DMS79 (cell line): ENCODE measurements at places on chromosomes 13 and 19.

GRCh38 chr13:40148742-40149141 lies 493.3 kb downstream of the COG6 start:
- DNase-seq, result no peak

- no peak for DNase-seq
Observed at GRCh38 chr13:100811024-100811865, 136.7 kb upstream of the TMTC4 start.

DNA sequence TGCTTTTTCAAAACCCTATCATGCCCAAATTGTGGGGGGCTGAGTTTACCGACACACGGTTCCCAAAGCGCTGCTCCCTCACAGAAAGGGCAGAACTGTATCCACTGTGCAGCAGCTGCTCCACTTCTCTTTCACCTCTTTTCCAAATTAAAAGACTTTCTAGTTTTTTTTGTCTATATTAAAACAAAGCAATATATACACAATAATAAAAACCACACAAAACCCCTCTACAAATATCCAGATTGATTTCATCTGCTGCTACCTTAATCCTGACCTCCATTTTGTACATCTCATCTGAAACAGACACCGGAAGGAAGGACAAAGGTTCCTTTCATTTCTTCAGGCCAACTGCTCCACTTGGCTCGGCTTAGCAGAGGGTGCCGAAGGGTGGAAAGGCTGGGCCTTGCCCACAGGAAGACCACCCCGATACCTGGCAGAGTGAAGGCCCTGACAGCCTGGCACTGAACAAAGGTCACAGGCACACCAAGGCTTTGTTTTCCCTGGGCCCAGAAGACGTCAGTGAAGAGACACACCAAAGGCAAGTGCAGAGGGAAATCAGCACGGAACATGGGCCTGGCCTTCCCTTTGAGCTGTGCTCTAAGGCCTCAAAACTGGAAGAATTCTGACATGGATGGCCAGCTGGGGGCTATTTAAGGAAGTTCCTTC lies 71.6 kb downstream of the LATS2 start:
- DNase-seq, result no peak

DNA sequence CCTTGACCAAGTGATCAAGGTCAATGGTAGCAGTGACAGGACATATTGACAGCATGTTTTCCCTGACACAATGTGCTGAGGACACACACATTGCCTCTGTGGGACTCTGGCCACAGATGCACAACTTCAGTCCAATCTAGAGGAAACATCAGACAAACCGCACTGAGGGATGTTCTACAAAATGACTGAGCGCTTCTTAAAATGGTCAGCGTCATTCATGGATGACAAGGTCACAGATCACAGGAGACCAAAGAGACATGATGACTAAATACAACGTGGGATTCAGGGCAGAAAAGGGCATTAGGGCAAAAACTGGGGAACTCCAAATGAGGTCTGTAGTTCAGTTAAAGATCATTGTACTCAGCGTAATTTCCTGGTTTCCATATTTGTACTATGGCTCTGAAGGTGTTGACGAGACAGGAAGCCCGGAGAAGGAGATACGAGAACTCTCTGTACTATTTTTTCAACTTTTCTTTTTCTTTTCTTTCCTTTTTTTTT lies 20.6 kb downstream of the PBX4 start:
- no peak for DNase-seq

DNA sequence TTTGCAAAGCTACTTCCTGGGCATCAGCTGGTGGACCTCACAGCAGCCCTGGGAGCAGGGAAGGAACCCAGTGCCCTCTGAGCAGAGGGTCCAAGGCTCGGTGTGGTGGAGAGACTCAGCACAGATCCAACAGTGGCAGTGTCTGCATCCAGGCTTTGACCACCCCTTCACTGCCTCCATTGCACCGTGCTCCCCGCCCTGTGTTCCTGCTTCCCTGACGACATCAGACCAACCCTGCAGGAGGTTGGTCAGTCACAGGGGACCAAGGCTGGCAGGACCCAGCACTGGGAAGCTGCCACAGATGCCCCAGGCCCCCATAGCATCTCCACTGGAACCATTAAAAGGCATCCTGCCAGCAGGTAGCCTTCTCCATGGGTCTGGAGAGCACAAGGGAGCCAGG lies 7.8 kb upstream of the VSTM2B start:
- no peak for DNase-seq

- no peak for DNase-seq
Observed at GRCh38 chr13:90717451-90717936, 630.0 kb upstream of the MIR17HG start.

DNA sequence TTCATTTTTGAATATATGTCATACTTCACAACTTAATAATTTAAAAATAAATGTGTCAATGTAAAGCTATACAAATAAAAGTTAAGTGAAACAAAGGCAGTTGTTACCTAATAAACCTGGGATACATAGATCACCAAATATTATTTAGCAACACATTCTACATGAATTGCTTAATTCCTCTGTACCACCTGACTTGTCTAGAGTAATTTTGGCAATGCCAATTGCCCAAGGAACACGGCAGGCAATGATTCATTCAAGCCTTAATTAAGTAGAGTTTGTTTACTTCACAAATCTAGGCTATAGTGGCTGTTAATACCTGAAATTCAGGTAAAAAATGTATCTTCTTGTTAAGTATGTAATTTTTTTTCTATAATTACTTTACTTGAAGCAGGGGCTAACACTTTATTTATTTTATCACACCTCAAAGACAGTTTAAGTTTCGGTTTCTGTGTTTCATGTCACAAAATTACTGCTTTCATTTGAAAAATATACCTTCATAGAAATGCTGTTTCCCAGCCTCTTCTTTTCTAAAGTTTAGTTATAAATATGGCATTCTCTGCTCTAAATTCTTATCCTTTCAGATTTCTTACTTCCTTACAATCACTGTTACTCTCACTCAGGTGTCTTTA lies 705.7 kb downstream of the SLITRK5 start:
- no peak for DNase-seq

DNA sequence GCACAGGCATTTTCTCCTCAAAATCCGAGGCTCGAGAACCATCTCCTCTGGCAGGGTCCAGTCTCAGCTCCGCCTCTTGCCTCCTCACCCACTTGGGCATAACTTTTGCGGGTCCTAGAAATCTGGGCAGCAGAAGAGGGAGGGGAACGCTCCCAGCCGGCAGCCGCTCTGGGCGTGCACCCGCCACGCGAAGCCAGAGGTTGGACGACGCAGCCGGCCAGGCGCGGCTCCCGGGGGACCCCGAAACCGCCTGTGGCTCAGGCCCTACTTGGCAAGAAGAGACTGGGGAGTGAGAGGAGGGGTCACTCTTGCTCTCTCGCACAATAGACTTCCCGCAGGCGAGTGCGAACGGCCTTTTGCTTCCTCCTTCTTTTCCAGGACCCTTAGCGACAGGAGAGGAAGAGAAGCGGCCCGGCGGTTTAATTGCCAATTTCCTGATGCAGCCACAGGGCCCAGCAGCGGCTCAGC lies 6.0 kb upstream of the SOX1 start:
- DNase-seq, result no peak

DNA sequence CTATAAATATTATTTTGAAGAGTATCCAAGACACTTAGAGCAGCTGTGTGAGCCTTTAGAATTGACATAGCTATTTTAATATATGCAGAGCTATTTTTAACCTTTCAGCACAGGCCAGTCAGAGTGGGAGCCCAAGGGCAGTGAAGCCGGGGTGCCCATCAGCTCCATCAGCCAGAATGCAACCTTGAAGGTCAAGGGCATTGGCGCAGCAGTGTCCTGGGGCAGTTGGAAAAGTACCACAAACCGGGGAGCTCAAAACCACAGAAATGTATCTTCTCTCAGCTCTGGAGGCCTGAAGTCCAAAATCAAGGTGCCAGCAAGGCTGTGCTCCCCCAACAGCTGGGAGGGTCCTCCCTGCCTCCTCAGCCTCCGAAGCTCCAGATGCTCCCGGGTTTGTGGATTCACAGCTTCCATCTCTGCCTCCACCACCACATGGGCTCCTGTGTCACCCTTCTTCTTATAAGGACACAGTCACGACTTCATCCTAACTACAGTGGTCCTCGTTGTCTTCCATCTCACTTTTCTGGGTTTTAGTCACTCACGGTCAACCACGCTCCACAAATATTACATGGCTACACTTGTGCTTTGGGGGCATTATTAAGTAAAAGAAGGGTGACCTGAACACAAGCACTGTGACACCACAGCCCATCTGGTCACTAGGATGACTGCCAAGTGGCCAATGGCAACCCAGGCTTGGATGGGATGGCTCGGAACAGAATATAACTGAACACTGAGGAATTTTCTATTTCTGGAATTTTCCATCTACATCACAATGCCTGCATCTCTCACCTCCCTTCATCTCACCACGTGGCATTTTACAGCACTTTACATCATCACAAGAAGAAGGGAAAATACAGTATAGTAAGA lies 15.9 kb upstream of the GAS6 start:
- no peak for DNase-seq

- DNase-seq, result no peak
Observed at GRCh38 chr13:47656651-47657050, 344.4 kb downstream of the SUCLA2 start.

GRCh38 chr13:80877209-80877943 lies 536.5 kb upstream of the SPRY2 start:
- DNase-seq, result no peak

DNA sequence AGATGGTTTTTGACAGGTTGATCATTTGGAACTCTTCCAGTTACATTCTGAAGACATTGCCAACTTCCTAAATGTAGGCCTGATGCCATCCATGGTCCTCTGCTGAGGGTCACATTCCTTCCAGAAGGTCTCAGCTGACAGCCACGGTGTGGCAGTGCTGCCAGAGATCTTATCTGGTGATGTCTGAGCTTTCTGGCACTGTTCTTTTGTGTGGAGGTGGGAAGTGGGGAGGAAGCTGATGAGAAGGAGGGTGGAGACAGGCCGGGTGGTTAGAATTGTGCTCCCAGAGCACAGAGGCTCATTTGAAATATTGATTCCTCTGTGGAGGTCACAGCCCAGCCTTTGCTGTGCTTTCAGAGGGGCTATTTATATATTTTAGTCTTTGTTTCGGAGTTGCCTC lies 16.1 kb upstream of the MTIF3 start:
- DNase-seq, result no peak

GRCh38 chr13:74062933-74063332 lies 71.3 kb downstream of the KLF12 start:
- DNase-seq, result no peak

DNA sequence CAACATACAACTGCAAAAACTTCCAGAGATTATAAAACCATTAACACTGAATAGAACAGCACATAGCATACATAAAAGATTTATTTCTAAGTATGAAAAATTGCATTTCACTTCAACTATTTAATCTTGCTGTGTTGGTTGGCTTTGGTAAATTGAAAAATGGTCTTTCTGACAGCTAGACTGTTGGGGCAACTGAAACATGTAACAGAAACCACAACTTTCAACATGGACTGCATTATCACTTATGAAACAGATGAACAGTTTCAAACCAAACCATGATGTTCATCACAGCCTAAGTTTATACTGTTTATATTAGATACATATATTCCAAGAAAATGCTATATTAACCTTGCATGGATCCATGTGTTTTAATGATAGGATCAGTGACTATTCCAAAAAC lies 324.1 kb upstream of the PCDH9 start:
- no peak for DNase-seq

DNA sequence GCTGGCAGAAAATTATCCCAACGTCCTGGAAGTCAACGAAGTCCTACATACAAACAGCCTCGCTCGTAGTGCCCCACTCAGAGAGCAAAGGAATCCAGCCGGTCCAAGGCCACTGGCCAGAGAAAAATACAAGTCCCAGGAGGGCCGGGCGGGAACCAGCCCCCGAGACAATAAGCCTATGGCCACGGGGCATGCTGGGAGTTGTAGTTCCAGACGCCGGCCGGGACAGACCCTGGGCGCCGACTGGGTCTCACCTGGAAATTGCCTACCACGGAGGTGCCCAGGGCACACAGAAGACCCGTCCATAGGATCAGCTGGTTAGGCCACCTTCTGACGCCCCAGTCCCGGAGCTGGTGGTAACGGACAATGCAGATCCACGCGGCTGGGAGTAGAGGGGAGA lies 5.4 kb downstream of the TMEM150B start:
- DNase-seq, result no peak

GRCh38 chr19:54667217-54667616 lies 4.4 kb downstream of the LILRB4 start:
- DNase-seq, result no peak

GRCh38 chr13:24106429-24106828 lies 54.1 kb upstream of the SPATA13 start:
- DNase-seq, result no peak

- DNase-seq, result no peak
Observed at GRCh38 chr13:19861762-19862161, 1.7 kb downstream of the ZMYM5 start.

- no peak for DNase-seq
Observed at GRCh38 chr13:42364613-42365000, 92.7 kb downstream of the AKAP11 start.

GRCh38 chr13:31764556-31764955 lies 25.2 kb downstream of the RXFP2 start:
- no peak for DNase-seq

DNA sequence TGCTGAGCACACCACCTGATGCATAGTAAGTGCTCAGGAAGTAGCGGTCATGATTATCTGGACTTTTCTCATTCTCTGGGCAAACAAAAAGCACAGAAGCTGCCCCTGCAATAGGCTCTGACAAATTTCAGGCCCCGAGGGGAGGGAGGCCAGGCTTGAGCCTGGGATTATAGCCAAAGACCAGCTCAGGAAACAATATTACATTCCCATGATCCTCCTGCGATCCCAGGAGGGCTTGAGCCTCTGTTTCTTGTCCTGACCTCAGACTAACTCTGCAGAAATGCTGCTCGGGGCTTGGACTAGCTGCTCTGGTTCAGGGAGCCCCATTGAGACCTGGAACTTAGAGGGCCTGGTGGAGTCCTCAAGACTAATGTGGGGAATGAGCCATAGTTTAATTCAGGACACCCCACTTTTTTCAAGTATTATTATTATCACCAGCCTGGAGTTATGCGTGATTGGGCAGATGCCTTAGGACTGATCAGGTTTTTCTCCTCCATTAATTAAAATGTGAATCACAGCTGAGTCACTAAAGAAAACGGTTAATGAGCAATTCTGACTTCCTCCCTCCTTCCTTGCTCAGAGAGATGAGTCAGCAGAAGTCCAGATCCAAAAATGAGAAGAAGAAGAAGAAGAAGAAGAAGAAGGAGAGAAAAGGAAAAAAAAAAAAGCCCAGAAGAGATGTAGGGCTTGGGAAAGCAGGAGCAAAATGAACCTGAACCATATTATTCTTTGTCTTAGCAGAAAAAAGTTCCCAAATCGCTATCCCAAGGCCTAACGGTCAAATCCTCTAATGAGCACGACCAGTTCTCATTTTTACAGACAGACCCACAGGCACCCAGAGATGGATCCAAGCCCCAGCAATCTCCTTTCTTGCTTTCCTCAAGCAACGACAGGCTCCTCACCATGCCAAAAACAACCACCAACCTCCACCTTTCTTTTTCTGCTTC lies 107.2 kb downstream of the CACNA1A start:
- no peak for DNase-seq

GRCh38 chr13:114261328-114261965 lies 20.0 kb upstream of the UPF3A start:
- DNase-seq, result no peak
